ENCODE measurements at places on chromosomes 7 and 10. TPM values are rescaled to one million over a fixed set of nuclear protein-coding genes. Genes with fewer than 3 reads are reported as not detected.

DNA sequence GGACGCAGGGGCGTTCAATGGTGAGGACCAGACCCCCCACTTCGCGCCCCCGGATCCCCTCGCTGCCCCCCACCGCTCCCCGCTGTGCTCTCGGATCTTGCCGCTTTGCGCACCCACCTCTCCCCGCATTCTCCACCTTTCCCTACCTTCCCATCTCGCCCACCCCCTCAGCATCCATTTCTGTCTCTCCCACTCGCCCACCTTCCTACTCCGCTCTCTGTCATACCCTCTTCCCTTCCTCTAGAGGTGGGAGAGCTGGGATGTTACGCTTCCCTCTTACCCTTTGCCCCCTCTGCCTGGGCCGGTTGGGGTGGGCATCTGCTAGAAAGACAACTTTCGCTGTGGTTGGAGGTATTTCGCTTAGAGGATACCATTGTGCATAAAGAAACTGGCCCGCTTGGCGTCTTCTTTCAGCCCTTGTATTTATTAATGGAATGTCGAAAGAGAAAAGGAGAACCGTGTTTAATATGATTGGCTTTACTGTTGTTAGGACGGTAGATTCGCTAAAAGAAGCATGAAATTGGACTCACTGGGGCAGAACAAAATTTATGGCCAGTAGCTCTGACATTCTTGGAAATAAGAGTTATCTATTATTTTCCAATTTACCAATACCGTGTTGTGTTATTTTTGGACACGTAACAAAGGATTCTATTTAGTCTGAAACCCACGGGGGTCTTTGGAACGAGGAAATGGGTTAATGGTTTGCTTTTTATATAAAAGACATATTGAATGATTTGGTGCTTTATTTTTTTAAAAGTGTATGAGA lies 873 bp downstream of the PRKAR2B start:
- no peak for DNase-seq

Gene INMT
- polyA plus RNA-seq = 2.5 TPM

GRCh38 chr10:27720529-27720928 lies 25.1 kb downstream of the MKX start:
- DNase-seq = no peak

DNA sequence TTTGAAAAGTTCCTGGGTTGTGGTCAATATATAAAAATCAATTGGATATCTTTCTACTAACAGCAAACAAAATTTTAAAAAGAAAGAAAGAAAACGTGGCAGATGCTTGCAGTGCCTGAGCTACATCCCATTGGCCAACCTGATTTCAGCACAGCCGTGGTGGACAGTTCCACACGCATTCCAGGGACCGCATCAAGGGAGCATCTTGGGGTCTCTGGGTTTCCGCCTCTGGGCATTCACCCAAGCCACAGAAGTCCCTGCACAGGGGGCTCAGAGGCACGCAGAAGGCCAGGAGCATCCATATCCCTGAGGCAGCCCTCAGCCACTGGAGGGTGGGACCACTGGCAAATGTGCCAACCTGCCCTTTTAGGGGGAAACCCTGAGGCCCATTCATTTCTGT lies 254.5 kb upstream of the RNF32 start:
- no peak for DNase-seq

GRCh38 chr7:66356277-66356721 lies 151.2 kb downstream of the TPST1 start:
- DNase-seq = no peak

GRCh38 chr7:27179503-27180430 lies 5.3 kb downstream of the HOXA11 start:
- DNase-seq = peak; percentile 69

Gene WDFY4
- polyA plus RNA-seq = 13.0 TPM

DNA sequence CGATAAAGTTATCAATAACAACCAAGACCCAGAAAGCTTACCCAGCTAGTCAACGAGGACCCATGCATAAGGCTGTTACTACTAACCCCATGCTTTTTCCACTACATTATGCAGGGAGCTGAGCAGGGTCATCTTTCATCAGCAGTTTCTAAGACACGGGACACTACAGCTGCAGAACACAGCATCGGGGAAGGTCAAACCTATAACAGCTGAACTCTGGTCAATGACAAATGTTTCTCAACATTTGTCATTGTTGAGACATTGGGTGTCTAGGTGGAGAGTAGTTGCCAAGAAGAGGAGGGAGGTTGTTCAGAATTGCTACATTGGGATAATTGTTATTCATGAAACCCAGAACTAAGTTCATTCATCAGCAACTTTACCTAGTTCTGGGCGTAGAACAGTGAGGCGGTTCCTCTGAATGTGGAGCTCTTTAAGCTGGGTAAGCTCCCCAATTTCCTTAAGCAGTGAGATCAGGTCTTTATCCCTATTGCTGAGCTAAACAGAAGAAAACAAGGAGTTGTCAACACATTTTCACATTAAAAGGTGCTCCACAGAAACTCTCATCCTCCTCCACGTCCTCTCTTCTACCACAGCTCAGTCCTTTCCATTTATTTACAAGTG lies 105.6 kb downstream of the ZNF22 start:
- DNase-seq = no peak

DNA sequence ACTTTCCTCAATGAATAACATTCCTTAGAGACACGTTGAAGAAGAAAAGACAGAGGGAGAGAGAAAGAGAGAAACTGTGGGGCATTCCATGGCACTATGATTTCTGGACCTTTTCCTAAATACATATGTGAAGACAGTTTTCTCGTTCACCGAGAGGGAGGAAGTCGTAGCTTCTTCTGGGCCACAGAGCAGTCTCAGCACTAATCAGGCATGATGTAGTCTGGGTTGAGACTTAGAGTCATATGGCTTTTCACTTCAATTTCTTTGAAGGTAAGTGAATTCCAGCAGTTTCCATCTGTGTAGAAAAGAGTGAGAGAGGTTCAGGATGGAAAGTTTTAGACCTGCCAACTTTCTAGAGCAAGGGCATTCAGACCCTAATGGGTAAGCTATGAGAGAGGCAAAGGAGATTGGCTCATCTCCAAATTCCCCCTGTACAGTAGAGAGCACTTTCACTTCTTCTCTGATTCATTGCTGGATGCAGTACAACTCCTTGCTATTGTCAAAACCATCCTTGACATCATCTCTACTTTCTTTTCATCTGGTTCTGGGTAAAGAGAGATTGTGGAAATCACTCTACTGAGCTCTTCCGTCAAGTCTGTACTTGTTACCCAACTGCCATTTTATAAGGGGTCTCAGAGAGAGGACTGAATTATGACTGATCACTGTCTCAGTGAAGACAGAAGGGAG lies 31.5 kb upstream of the OR9A4 start:
- DNase-seq = no peak

DNA sequence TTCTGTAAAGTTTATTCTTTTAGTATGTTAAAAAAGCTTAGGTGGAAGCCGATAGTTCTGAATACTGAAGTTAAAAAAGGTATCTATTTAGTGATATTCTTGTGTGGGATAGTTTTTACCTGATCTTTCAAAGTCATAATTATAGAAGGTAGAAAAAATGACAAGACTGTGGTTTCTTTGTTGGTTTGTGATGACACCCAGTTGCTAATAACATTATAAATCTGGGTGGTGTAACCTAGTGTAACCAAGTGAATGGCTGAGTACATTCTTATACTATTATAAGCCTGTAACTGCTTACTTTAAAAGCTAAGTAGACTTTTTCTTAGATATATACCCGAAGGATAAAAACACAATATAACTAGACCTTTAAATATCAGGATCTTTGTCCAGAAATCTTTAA lies 2.3 kb downstream of the CDK13 start:
- DNase-seq = peak; percentile 22

Gene LEP
- 0.05 TPM for polyA plus RNA-seq

- no peak for DNase-seq
Observed at GRCh38 chr10:46170789-46171188, 116.0 kb upstream of the ANTXRL start.

Gene CSGALNACT2
- 21.2 TPM for polyA plus RNA-seq

Gene ADRA2A
- 0.80 TPM for polyA plus RNA-seq

Gene CALHM1
- polyA plus RNA-seq = 0.05 TPM

DNA sequence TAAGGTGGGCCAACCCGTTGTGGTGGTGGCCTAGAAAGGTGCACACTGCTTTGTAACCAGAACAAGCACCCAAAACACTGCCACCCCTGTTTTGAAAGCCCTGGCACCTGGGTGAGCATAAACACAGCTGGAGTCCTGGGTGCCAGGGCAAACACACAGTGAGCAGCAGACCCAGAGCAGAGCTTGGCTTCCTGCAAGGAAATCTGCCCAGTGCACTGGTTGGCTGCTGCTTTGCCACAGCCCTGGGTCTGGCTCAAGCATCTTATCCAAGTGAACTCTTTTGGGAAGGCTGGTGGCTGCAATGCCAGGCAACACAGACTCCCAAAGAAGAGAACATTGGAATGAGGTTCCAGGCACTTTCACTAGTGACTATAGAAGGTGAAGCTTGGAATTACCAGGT lies 145.5 kb upstream of the PDE1C start:
- DNase-seq = no peak

GRCh38 chr7:34523226-34523918 lies 134.6 kb upstream of the NPSR1 start:
- DNase-seq = no peak

- DNase-seq = no peak
Observed at GRCh38 chr10:132638130-132638515, 100.5 kb downstream of the INPP5A start.

DNA sequence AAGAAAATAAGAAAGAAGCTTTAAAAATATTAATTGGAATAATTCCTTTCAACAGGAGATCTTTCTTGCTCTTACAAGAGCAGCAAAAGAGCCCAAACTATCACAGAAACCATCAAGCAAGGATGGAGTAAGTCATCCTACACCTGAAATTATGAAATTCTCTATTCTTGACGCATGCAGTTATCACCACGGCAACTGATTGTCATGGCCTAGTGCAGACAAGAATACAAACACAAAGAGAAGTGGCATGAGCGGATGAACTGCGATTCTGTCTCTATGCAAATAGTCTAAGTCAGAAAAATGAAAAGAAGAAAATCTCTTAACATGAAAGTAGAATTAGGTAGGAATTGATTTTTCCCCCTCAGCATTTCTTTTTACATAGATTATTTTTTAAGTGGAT lies 54.8 kb upstream of the SLC35B4 start:
- no peak for DNase-seq

DNA sequence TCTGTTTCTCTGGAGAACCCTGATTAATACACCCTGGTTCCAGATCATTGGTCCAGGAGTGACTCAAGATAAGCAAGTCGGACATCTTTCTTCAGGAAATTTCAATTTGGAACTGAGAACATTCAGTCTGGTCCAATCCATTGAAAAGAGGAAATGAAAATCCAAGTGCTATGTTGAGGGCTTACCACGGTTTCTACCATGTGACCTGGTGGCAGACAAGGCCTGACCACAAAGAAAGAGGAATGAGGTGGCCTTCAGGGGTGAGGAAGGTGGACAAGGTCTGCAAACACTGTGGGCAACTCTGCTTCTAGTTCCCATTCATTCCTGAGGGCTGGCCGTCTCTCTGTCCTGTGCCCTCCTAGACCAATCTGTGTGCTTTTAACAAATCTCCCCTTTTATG lies 149.2 kb upstream of the GHITM start:
- peak; percentile 8 for DNase-seq

Gene TNS3
- 6.2 TPM for polyA plus RNA-seq

- DNase-seq = peak; percentile 52
Observed at GRCh38 chr7:35985126-35985754, 167.8 kb upstream of the EEPD1 start.

Gene SUN3
- 1.3 TPM for polyA plus RNA-seq

Gene BLNK
- 11.2 TPM for polyA plus RNA-seq

- no peak for DNase-seq
Observed at GRCh38 chr7:84637568-84638338, 443.2 kb upstream of the SEMA3A start.

DNA sequence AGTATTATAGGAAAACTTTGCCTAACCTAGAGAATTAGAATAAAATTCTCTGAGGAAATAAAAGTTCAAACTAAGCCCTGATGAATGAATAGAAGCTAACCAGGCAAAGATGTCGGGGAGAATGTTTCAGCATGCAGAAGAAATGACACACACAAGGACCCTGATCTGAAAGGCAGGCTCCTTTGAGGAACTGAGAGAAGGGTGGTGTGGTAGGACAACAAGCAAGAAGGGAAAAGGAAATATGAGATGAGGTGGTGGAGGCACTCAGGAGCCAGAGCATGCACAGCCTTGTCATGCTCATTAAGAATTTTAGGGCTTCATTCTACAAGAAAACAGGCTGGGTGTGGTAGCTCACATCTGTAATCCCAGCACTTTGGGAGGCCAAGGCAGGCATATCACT lies 90.6 kb downstream of the ARHGAP12 start:
- DNase-seq = no peak

GRCh38 chr10:34721208-34721840 lies 93.8 kb downstream of the PARD3 start:
- no peak for DNase-seq

DNA sequence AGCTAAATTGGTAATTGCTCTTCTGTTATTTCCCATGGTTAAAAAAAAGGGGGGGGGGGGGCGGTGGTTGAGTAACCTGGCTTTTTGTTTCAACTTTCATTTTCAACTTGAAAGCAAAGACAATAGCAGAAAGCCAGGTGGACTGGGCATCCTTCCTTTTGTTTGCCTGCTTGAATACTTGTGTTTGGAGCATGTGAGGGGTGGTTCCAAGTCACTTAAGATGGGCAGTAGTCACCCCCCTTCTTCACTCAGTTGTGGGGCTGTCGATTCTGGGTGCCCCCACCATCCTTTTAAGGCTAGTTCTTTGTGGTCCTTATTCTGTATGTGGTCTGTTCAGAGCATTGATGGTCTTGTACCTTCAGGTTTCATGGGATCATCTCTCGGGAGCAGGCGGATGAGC lies 165.6 kb upstream of the PRR15 start:
- DNase-seq = no peak

DNA sequence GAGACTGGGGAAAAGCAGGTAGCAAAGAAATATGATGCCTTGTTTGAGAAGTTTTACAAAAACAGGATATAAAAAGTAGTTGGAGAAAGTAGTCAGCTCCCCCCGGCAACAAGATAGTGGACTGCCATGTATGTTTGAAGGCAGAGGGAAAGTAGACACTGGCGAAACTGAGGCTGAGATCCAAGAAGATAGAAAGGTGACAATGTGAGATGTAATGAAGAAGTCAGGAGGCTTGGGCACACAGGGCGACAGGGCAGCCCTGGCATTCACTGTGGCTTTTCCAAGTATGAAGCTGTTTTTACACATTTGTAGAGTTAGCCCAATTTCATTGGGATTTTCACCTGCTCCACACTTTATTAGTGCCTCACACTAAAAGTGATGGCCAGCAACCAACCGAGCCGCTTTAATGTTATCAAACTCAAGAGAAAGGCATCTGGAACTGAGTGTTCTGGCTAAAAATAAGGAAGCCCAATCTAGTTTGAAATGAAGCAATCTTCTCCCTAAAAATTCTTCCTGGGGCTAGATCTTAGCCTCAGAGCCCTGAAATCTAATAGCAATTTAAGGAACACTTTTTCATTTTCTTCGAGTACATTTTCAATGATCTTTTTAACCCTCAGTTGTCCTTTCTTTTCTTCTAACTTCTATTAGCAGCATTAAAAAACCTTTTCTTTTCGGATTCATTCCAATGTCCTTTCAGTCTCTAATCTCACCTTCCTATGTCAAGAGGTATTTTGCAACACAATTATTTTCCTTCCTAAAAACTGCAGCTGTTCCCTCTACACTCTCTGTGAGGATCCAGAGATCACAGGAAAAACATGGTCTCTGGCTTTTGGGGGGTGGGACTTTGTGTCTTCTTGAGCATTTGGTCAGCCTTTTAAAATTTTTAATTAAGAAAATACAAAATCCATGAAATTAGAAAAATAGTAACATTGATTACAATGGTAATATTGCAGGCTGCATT lies 108.0 kb downstream of the RNLS start:
- no peak for DNase-seq

Gene PTN
- polyA plus RNA-seq = 19.3 TPM

Gene NKX2-3
- 0.09 TPM for polyA plus RNA-seq

- no peak for DNase-seq
Observed at GRCh38 chr7:76515999-76516443, 5.7 kb downstream of the UPK3B start.

Gene LGI1
- polyA plus RNA-seq = 0.18 TPM

Gene CXCL12
- 82.1 TPM for polyA plus RNA-seq

Gene PSTK
- polyA plus RNA-seq = 5.0 TPM

All from thymus (tissue), 14 donors.